ENCODE measurements at places on chromosomes 16 and 17. TPM values are rescaled to one million over a fixed set of nuclear protein-coding genes. Genes with fewer than 3 reads are reported as not detected.

GRCh38 chr17:64054304-64054703 lies 33.9 kb upstream of the ICAM2 start:
- no peak for DNase-seq

- no peak for DNase-seq
Observed at GRCh38 chr16:58584831-58585505, 44.7 kb downstream of the CNOT1 start.

- no peak for DNase-seq
Observed at GRCh38 chr16:24753000-24753399, 23.5 kb downstream of the TNRC6A start.

Gene MMP25
- 2.3 TPM for polyA plus RNA-seq

- DNase-seq = no peak
Observed at GRCh38 chr17:76479515-76480060, 12.2 kb downstream of the AANAT start.

GRCh38 chr17:49836111-49837030 lies 11.5 kb downstream of the TAC4 start:
- DNase-seq = no peak

Gene NXPH3
- polyA plus RNA-seq = 1.2 TPM

Gene DPEP2
- polyA plus RNA-seq = 1.1 TPM

- no peak for DNase-seq
Observed at GRCh38 chr17:77869665-77870132, 88.8 kb upstream of the TNRC6C start.

DNA sequence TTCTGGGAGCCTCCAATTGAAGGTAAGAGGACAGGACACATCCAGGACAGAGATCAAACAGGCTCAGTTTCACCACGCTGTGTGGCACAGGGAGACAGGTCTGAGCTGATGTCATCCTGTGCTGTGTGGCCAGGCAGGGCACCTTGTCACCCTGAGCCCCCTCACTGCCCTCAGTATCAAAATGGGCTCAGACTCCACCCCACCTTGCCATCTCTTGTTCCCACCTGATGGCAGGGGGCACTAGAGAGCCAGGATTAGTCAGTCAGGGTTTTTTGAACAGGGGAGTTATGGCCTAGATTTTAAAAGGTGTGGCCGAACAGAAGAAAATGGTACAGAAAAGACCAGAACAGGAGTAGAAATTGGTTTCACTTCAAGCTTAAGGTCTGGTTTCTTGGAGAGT lies 2.6 kb downstream of the KAT2A start:
- DNase-seq = no peak

- DNase-seq = no peak
Observed at GRCh38 chr17:46862949-46863348, 11.6 kb downstream of the WNT9B start.

- no peak for DNase-seq
Observed at GRCh38 chr17:73452009-73452408, 140.2 kb upstream of the CDC42EP4 start.

Gene TBKBP1
- 29.8 TPM for polyA plus RNA-seq

GRCh38 chr17:78532922-78533640 lies 44.1 kb downstream of the DNAH17 start:
- no peak for DNase-seq

Gene SP2
- polyA plus RNA-seq = 13.0 TPM

DNA sequence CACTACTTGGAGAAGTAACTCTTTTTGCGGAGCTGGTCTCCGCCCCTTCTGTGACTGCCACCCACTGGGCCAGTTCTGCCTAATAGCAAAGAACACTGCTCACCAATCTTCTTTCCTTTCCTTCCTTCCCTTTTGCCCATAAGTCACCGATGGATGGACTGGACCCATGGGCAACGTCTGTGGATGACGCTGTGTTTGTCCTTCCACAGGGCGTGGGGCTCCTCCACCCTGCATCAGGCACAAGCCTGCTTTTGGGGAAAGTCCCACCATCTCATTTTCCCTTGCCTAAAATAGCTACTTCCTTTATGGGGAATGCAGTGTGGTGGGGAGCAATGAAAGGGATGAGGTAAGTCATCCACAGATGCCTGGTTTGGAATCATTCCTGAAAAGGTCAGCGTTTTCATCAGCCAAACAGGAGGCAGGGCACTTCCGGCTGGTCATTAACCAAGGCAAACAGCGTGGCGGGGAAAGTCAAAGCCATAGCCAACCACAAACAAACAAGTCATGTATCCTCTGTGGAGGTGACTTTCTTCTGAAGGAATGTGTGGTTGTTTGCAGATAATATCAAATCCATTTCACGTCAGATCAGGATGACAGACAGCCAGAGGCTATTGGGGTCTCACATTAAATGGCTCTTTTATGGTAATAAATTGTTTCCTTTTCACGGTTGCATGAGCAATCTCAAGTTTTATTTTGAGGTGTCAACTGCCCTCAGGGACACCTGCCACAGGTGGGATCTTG lies 30.7 kb upstream of the MED9 start:
- DNase-seq = no peak
